Stimulated activated CD4-positive, alpha-beta T cell treated with anti-CD3 and anti-CD28 coated beads, Interleukin-1b, Interleukin-23, amount 100 ng/mL, for 4 hours (primary cell): ENCODE measurements at places on chromosomes 2 and 18.

DNA sequence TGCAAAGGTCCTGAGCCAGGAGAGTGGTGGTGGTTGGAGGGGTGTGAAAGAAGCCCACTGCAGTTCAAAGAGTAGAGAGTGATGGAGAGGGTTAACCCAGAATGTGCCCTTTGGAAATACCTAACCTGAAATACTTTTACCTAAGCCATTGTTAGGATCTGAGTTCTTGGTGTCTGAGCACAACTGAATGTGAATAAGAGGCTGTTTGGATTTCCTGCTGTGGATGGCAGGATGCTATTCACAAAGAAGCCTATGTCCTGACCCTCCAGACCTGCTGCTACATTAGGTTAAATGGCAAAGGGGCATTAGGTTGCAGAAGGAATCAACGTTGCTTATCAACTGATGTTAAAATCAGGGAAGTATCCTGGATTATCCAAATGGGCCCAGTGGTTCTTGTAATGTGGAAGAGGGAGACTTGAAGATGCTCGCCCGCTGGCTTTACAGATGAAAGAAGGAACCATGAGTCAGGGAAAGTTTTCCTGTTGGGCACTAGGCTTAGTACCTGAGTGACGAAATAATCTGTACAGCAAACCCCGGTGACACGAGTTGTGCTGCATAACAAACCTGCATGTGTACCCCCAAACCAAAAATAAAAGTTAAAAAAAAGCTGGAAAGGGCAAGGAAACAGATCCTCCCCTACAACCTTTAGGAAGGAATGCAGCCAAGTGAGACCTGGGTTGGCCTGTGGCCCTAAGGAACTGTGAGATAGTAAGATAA, 27.2 kb downstream of the ITGA6 start:
- DNase-seq = no peak

GRCh38 chr18:44828080-44828479, 147.4 kb downstream of the SETBP1 start:
- DNase-seq = no peak

DNA sequence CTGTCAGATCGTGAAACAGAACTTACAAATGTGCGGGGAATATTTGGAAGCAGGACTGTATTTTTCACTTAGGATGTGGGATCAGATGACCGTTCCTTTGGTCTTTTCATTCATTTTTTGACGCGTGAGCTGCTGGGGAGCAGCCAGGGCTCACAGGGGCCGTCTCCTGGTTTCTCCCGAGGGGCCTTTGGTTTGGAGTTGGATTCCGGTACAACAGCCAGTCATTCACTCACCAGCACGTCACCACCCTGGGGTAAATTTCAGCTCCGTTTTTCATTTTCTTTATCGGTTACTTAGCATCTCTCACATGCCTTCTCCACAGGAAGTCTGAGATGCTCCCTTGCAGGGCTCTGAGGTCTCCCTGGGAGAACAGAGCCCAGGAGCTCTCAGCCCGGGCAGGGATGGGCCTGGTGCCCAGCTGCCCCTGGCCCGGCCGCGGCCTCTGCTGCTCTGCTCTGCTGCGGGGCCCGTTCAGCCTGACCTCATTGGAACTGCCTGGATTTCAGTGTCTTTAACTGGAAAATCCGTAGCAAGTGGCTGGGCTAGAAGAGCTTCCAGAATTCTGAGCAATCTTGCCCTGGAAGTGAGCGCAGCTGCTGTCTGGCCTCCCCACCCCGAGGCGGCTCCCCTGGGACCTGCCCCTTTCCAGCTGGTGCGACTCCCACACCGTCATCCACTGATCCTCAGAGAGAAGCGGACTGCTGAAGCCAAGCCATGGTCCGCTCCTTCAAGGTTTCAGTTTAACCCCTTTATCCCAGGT, 335.6 kb downstream of the EIPR1 start:
- DNase-seq = no peak

DNA sequence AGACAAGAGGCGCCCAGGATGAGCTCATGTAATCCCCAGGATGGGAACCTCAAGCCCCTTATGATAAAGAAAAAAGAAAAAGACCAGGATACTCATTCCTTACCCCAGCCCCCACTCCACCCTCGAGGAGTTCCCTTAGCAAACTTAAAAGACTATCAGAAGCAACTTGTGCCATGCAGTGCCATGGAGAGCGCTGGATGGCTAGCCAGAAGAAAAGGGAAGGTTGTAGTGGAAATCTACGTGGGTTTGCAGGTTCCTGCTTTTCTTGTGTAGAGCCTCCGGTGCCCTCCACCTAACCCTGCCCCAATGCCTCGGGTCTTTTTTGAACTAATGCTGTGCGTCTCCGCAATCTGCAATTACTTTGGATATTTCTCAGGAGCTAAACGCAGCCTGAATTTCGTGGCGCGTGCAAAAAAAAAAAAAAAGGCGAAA, 16.2 kb upstream of the BCL11A start:
- no peak for DNase-seq

- no peak for DNase-seq
Measured at GRCh38 chr2:120429586-120430500, 83.9 kb downstream of the INHBB start.

GRCh38 chr18:56175330-56176001, 462.9 kb downstream of the TXNL1 start:
- no peak for DNase-seq

GRCh38 chr18:21930177-21930576, 189.6 kb downstream of the MIB1 start:
- DNase-seq = no peak

DNA sequence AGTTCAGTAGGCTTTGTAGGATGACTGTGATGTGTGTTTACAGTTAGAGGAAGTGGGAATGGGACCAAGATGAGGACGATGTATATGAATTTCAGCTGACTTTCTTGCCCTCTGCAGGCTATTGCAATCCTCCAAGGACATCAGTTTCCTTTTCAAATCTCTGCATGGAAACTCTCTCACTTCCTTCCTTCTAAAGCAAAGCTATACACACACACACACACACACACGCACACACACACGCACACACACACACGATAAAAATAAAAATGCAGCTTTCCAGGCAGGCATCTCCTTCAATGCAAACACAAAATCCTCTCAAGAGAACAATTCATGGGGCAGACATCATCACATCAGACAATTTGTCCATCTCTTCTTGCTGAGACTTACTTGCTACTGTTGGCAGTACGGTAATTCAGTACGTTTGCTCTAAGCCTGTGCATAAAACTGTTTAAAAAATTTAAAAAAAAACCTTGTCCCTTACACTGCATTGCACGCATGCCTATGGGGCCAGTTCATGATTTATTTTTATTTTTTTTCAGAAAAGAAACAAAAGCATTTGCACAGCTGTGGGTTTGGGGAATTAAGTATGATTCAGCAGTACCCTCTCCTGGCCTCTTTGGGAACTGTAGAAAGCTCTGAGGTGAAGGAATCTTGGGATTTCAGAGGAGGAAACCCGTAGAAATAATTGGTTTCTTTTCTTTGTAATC, 27.1 kb upstream of the ICOS start:
- no peak for DNase-seq

GRCh38 chr18:45727068-45727467, 3.1 kb downstream of the SLC14A1 start:
- DNase-seq = no peak

DNA sequence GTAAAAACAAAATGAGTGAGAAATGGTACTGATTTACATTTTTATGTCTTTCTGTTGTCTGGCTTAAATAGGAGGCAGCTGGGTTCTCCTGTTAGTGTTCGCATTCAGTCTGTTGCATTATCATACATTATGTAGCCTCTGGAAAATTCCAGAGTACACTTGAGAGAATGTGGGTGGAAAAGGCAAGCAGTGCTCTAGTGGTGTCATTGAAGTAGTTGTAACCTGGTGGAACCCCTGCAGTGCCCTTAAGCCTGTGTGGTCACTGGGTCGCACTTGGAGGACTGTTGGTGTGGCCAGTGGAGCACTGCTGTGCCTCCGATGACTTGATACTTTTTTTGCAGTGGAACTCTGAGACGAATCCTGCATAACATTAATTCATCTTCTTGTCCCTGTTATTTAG, 52.4 kb downstream of the USP14 start:
- DNase-seq = no peak

- DNase-seq = no peak
Measured at GRCh38 chr2:21317131-21317530, 193.4 kb downstream of the TDRD15 start.

DNA sequence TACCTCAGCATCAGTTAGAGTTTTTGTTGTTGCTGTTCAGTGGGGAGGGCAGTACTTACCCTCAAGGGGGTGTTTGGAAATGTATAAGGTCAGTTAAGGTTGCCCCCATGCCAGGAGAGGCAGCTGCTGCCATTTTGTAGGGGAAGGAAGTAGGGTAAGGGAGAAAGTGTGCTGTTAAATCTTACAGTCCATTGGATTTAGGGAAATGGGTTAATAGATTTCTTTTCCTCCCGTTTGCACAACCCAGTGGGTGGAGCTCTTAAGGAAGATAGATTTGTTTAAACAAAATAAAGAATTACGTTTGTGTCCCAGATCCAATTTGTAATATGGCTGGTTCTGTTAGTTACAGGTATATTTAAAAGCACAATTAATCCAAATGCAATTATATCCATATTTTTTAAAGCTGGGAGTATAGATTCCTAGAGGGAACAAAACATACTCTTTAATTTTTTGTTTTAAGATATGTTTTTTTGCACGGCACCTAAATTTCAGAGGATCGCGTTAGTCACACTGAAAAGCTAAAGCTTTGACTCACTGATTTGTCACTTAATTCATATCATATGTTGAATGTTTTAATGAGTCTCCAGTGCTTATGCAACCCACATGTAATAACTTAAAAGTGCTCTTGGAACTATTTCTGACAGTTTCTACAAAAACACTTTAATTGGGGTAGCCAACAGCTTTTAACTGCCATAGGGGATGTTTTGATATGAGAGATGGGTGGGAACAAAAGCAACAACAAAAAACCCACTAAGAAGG, 9.0 kb upstream of the CWC22 start:
- DNase-seq = no peak

- DNase-seq = no peak
Measured at GRCh38 chr2:54577035-54577434, 120.9 kb downstream of the SPTBN1 start.

- no peak for DNase-seq
Measured at GRCh38 chr2:196225213-196225612, 53.8 kb upstream of the STK17B start.

DNA sequence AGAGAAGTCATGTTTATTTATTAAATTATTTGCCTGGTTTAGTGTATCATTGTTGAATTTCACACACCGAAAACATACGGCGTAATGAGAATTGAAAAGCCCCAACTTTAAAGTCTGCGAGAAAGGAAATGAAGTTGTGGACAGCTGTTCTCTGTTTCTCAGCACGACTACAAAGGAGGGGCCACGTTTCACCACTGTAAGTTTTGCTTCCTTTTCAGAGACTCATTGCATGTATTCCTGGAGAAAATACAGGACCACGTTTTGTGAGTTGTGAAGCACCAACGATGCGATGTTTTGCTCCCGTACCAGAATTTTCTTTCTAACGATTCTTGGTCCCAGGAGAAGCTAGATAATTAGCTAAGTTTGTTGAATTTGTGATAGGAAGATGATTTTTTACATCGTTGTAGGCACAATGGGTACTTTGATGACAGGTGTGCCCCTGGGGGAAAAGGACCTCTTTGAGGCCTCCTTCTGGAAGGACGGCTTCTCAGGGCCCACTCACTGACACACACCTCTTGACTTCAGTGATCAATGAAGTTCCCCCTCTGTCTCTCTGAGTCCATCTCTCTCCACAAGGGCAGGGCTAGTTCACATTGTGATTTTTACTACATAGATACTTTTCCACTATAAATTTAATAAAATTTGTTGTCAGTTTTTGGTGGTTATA, 23.7 kb upstream of the ACKR3 start:
- no peak for DNase-seq

DNA sequence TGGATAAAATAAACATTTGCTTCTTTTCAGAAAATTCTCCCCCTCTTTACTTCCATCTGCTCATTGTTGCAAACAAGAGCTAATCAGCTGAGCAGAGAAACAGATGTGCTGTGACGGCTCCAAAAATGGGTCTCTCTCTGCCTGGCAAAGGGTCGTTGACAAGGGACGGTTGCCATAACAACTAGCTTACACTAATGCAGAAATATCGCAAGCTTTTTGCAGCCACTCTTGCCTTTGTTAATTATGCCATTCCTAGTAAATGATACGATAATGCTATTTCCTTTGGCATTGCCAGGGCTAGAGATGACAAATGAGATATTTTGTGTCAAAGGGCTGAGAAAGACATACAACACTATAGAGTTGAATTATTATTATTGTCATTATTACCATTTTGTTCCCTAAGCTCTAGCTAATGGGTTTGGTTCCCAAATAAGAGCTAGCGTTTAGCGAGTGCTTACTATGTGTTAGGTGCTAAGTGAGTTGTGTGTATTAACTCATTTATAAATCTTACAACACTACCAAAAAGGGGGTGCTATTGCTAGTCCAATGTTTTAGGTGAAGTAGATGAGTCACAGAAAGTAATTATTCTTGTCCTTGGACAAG, 46.8 kb downstream of the MYO3B start:
- DNase-seq = no peak

DNA sequence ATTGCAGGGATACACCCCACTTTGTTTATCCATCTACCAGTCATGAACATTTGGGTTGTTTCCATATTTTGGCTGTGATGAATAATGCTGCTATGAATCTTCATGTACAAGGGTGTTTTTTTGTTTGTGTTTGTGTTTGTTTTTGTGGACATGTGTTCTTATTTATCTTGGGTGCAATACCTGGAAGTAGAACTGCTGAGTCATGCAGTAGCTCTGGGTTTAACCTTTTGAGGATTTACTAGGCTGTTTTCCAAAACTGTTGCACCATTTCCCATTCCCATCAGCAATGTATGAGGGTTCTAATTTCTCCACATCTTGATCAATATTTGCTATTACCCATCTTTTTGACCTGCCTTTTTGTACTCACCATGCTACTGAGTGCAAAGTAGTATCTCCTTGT, 140.0 kb upstream of the CYP1B1 start:
- DNase-seq = no peak

- no peak for DNase-seq
Measured at GRCh38 chr2:28377195-28377816, 15.4 kb upstream of the FOSL2 start.
